ENCODE measurements at places on chromosomes 7 and 10. TPM values are rescaled to one million over a fixed set of nuclear protein-coding genes. Genes with fewer than 3 reads are reported as not detected.

- H3K4me1 ChIP-seq, result no peaks in the 10 kb centered on the region
- H3K27ac ChIP-seq, result no peak overlapping the region
- no peaks in the 10 kb centered on the region for H3K27me3 ChIP-seq
- no peak overlapping the region for H3K4me3 ChIP-seq
Observed at GRCh38 chr7:80686576-80686975, 48.1 kb downstream of the CD36 start.

- DNase-seq, result no peak
- no peaks in the 10 kb centered on the region for H3K36me3 ChIP-seq
- no peak overlapping the region for H3K27ac ChIP-seq
- no peaks in the 10 kb centered on the region for H3K4me1 ChIP-seq
Observed at GRCh38 chr10:105674448-105674847, 1033.4 kb downstream of the SORCS3 start.

The FAM53B gene
- 31.6 TPM for total RNA-seq

The LIPM gene
- not detected for total RNA-seq

The ZFAND2A gene
- total RNA-seq, result 74.5 TPM

DNA sequence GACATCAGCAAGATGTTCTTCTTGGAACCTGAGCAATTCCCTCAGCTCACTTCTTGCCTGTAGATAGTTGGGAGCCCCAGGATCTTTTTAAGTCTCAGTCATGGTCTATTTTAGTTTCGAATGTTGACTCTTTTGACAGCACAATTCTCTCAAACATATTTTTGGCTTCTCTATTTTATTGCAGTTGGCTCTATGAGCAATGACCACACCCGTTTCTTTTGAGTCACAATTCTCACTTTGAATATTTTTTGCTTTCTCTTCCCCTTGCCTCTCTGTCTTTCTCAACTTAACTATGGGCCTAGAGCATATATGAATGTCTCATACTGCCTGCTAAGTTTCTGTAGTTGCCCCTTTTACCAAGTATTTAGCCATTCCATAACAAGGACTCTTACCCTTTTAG, 222.8 kb downstream of the PTN start:
- DNase-seq, result no peak
- no peak overlapping the region for H3K27ac ChIP-seq
- no peak overlapping the region for H3K4me3 ChIP-seq

DNA sequence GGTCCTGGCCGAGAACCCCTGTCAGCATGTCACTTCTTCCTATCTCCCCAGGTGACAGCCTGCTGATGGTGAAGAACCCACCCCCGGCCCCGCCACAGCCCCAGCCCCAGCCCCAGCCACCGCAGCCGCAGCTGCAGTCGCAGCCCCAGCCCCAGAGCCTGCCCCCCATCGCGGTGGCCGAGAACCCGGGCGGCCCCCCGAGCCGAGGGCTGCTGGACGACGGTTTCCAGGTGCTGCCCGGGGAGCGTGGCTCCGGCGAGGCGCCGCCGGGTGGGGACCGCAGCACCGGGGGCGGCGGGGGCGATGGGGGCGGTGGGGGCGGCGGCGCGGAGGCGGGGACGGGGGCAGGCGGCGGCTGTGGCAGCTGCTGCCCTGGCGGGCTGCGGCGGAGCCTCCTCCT, 15.7 kb upstream of the ZNF212 start:
- peaks cover 32% of the 10 kb centered on the region for H3K36me3 ChIP-seq
- no peak overlapping the region for H3K4me3 ChIP-seq
- no peak overlapping the region for H3K27ac ChIP-seq
- DNase-seq, result no peak
- H3K27me3 ChIP-seq, result no peaks in the 10 kb centered on the region
- H3K4me1 ChIP-seq, result no peaks in the 10 kb centered on the region

- H3K4me1 ChIP-seq, result no peaks in the 10 kb centered on the region
- no peaks in the 10 kb centered on the region for H3K36me3 ChIP-seq
- H3K27me3 ChIP-seq, result no peaks in the 10 kb centered on the region
- H3K27ac ChIP-seq, result no peak overlapping the region
Observed at GRCh38 chr10:96082153-96082552, 38.8 kb downstream of the CCNJ start.

DNA sequence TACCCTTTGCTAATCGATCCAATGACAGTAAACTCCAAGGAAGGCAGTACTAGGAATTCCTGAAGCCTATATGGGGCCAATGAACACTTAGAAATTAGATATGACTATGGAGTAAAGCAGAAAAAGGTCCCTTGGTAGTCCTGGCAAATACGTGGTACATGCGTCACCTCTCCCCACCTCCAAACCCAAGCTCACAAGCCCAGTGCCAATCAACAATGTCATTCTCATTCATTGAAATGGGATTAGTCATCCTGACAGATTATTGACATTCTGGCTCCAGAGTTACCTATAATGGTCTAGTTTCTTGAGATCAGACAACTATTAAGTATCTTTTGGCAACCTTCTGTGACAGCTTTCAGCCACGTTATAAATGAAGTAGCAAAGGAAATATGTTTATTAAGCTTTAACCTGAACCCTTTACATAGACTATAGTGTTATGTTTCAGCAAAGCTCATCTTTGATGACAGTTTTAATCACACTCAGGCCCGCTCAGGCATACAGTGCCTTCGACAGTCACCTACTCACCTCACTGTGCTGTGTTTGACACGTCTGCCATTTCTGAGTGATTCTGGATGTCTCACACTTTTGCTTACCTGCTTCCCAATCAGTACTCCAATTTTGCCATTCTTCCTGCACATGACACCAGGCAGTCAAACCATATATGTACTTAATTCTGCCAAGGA, 69.6 kb upstream of the ADO start:
- peaks cover 24% of the 10 kb centered on the region for H3K4me1 ChIP-seq
- no peaks in the 10 kb centered on the region for H3K27me3 ChIP-seq
- no peaks in the 10 kb centered on the region for H3K36me3 ChIP-seq
- H3K4me3 ChIP-seq, result no peak overlapping the region
